ENCODE measurements at places on chromosomes 2 and 18. TPM values are rescaled to one million over a fixed set of nuclear protein-coding genes. Genes with fewer than 3 reads are reported as not detected.

Gene MC5R
- total RNA-seq = not detected

Gene RAMP1
- total RNA-seq = 230 TPM

Gene PKP4
- 128 TPM for total RNA-seq

Gene SP5
- 3.2 TPM for total RNA-seq

All from aorta (tissue), 5 donors.